Activated CD4-positive, alpha-beta T cell treated with anti-CD3 and anti-CD28 coated beads for 36 hours (primary cell): ENCODE measurements at places on chromosomes 2 and 18. TPM values are rescaled to one million over a fixed set of nuclear protein-coding genes. Genes with fewer than 3 reads are reported as not detected.

- H3K36me3 ChIP-seq, result no peaks in the 10 kb centered on the region
- peak; percentile 34 for DNase-seq
- H3K27ac ChIP-seq, result peak overlapping the region; percentile 77
- no peaks in the 10 kb centered on the region for H3K27me3 ChIP-seq
- H3K4me3 ChIP-seq, result peak overlapping the region; percentile 24
Observed at GRCh38 chr2:25521665-25522387, 151.6 kb downstream of the DTNB start.

DNA sequence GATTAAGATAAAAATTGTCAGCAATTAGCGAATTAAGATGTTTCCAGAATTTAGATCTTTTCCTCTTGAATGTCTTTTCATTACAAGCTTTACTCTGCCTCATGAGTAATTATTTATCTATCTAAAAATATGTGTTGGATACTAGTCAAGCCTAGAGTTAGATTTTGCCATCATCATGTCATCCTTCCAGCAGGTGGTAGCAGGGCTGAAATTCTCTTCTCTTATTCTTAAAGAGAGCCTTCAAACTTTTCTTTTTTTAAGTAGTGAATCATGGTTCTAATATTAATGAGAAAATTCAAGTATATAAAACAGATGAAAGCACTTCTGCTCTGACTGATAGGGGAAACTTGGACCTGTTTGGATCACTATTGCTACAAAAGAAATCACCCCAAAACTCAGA, 240.7 kb upstream of the EPAS1 start:
- no peaks in the 10 kb centered on the region for H3K36me3 ChIP-seq
- DNase-seq, result no peak
- no peaks in the 10 kb centered on the region for H3K27me3 ChIP-seq

DNA sequence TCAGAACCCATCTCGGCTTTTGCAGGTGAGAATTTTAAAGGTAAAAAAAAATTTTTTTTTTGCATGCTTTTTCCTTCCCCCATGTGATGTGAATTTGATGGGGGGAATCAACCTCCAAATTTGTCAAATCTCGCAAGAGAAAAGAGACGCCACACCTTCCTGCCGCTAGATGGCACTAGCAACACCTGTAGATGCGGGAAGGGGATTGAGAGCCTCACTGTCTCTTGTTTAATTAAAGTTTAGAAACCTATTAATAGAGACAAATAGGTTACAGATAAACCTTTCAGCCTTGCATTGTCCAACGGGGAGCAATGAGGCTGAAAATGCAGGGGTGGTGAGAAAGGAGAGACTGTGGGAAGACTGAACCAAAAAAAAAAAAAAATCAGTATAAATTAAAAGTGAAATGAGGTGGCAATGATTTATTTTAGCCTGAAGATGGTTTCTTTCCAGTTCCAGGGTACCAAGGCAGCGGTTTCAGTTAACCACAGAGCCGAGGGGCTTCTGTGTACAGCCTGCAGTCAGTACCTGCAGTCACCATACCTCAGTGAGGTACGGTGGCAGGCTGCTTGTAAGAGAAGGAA, 84.6 kb downstream of the NRP2 start:
- H3K36me3 ChIP-seq, result no peaks in the 10 kb centered on the region
- H3K27me3 ChIP-seq, result peaks cover 20% of the 10 kb centered on the region
- no peak overlapping the region for H3K27ac ChIP-seq
- no peak overlapping the region for H3K4me3 ChIP-seq
- peak; percentile 76 for DNase-seq

DNA sequence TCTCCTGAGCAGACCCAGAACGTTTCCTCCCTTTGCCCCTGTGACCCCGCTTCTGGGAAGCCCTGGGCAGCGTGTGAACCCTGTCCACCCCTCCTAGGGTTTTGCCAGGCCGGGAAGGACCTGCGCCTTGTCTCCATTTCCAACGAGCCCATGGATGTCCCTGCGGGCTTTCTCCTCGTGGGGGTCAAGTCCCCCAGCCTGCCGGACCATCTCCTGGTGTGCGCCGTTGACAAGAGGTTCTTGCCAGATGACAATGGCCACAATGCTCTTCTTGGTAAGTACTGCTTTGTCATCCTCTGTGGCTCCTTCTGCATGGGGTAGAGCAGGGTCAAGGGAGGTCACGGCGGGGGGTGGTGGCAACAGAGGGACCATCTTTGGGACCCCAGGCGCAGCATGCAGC, 32.5 kb downstream of the GREB1 start:
- H3K27me3 ChIP-seq, result no peaks in the 10 kb centered on the region
- no peaks in the 10 kb centered on the region for H3K4me1 ChIP-seq
- no peak overlapping the region for H3K4me3 ChIP-seq
- no peak for DNase-seq
- H3K27ac ChIP-seq, result no peak overlapping the region

GRCh38 chr2:156512451-156512850, 76.3 kb downstream of the GPD2 start:
- H3K27me3 ChIP-seq, result no peaks in the 10 kb centered on the region
- DNase-seq, result no peak
- H3K27ac ChIP-seq, result no peak overlapping the region
- H3K4me1 ChIP-seq, result no peaks in the 10 kb centered on the region

DNA sequence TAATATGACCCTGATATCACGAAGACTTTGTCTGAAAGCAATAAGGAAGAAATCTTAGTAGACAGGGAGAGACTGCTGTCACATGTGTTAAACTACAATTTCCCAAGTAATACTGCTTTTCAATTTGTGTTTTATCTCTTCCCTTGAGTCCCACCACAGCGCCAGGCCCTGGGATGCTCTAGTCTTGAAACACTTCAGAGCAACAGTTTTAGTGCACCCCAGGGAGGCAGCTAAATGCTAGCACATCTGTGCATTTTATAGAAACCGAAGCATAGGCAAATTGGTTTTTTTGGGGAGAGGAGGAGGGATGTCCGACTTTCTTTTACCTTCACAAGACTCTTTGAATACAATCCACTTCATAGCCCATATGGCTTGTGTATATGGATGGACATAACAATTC, 550.0 kb upstream of the SYT4 start:
- no peaks in the 10 kb centered on the region for H3K4me1 ChIP-seq
- H3K36me3 ChIP-seq, result no peaks in the 10 kb centered on the region
- H3K4me3 ChIP-seq, result no peak overlapping the region
- no peak for DNase-seq

DNA sequence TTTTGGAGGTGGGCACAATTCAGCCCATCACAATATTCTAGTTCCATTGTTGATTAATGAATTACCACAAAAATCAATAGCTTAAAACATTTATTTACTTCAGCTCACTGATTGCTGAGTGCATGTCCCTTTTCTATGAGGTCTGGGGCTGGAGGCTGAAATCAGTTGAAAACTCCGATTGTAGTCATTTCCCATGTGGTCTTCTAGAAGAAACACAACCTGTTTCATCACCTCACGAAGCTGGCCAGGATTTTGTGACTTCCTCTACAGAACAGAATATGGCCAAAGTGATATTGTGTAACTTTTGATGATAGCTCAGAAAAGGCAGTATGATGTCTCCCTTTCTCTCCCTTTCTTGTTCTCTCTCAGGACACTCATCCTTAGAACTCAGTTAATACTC, 44.1 kb upstream of the CYRIA start:
- H3K27ac ChIP-seq, result no peak overlapping the region
- peaks cover 6% of the 10 kb centered on the region for H3K4me1 ChIP-seq
- H3K36me3 ChIP-seq, result no peaks in the 10 kb centered on the region
- no peak overlapping the region for H3K4me3 ChIP-seq
- DNase-seq, result no peak
- H3K27me3 ChIP-seq, result peaks cover 6% of the 10 kb centered on the region

DNA sequence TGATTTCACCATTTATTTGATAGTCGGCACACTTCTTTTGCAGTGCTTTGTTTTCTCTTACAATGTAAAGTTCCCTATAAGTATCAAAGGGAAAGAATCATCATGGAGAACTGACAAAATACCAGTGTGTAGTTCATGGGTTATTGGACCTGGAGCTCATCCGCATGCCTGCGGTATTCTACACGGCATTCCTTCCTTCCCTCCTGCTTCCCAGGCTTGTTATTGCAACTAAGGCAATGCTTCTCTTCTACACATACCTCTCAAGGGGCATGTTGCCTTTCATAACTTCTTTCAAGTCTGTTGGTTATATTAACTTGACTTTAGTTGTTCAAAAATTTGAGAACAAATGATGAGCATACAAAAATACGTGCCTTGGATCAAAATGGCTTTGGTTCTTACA, 24.3 kb upstream of the FAP start:
- no peak overlapping the region for H3K4me3 ChIP-seq
- H3K27me3 ChIP-seq, result no peaks in the 10 kb centered on the region
- no peak overlapping the region for H3K27ac ChIP-seq
- DNase-seq, result no peak
- H3K36me3 ChIP-seq, result peaks cover 39% of the 10 kb centered on the region

DNA sequence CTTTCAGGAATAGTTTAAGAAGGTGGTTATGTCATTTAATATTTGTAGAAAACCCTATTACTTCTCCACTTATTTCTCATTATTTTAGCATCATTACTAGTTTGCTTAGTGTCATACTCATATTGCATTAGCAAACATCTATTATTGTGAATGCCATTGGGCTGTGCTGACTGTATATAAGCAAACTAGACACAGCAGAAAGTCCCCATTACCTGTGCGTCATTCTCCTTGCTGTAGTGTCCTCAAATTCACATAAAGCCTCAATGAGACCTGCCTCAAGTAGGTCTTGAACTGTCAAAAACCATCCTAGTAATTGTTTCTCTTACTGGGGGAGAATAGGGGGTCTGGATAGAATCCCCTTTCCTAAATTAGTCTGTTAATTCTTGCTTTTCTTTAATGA, 43.6 kb downstream of the MALT1 start:
- H3K27me3 ChIP-seq, result no peaks in the 10 kb centered on the region
- H3K36me3 ChIP-seq, result peaks cover 34% of the 10 kb centered on the region
- peaks cover 44% of the 10 kb centered on the region for H3K4me1 ChIP-seq
- H3K4me3 ChIP-seq, result no peak overlapping the region
- peak overlapping the region; percentile 59 for H3K27ac ChIP-seq

- no peak overlapping the region for H3K27ac ChIP-seq
- H3K4me1 ChIP-seq, result peaks cover 61% of the 10 kb centered on the region
- H3K27me3 ChIP-seq, result no peaks in the 10 kb centered on the region
- peaks cover 27% of the 10 kb centered on the region for H3K36me3 ChIP-seq
- H3K4me3 ChIP-seq, result no peak overlapping the region
- no peak for DNase-seq
Observed at GRCh38 chr18:24065906-24066305, 51.4 kb downstream of the TTC39C start.

- no peak for DNase-seq
- H3K4me3 ChIP-seq, result no peak overlapping the region
- peaks cover 44% of the 10 kb centered on the region for H3K4me1 ChIP-seq
- peak overlapping the region; percentile 90 for H3K27ac ChIP-seq
Observed at GRCh38 chr2:48449073-48449840, 80.7 kb upstream of the STON1 start.

GRCh38 chr2:113370478-113371091, 66.9 kb upstream of the ZNG1B start:
- H3K4me1 ChIP-seq, result peaks cover 7% of the 10 kb centered on the region
- H3K4me3 ChIP-seq, result no peak overlapping the region
- peaks cover 2% of the 10 kb centered on the region for H3K27me3 ChIP-seq
- H3K27ac ChIP-seq, result no peak overlapping the region
- DNase-seq, result peak; percentile 78
- no peaks in the 10 kb centered on the region for H3K36me3 ChIP-seq

GRCh38 chr2:208791257-208791656, 384.7 kb downstream of the PTH2R start:
- H3K36me3 ChIP-seq, result no peaks in the 10 kb centered on the region
- no peak overlapping the region for H3K4me3 ChIP-seq
- no peaks in the 10 kb centered on the region for H3K27me3 ChIP-seq
- no peak for DNase-seq
- no peaks in the 10 kb centered on the region for H3K4me1 ChIP-seq

GRCh38 chr18:46771141-46771540, 14.3 kb upstream of the ST8SIA5 start:
- H3K36me3 ChIP-seq, result no peaks in the 10 kb centered on the region
- no peaks in the 10 kb centered on the region for H3K4me1 ChIP-seq
- H3K27ac ChIP-seq, result no peak overlapping the region
- H3K4me3 ChIP-seq, result no peak overlapping the region

- no peaks in the 10 kb centered on the region for H3K27me3 ChIP-seq
- H3K27ac ChIP-seq, result no peak overlapping the region
- no peak for DNase-seq
- H3K4me3 ChIP-seq, result no peak overlapping the region
Observed at GRCh38 chr2:85846411-85846810, 42.4 kb downstream of the ST3GAL5 start.

DNA sequence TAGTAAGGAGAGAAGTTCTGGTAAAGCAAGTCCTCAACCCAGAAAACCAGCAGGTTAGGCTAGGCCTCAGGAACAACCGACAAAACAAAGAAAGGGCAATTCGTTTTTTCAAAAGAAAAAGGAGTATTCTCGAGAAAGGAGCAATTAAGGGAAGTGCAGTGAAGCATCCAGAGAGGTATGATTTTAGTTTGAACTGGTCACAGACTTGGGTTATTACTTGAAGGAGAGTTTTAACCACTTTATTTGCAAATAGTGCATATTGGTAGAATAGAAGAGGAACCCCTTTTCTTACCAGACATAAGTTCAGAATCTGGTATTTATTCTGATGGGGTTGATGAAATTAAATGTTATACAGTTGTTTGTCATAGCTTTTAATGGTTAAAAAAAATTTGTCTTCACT, 110.0 kb upstream of the GCFC2 start:
- H3K36me3 ChIP-seq, result no peaks in the 10 kb centered on the region
- no peaks in the 10 kb centered on the region for H3K4me1 ChIP-seq
- H3K4me3 ChIP-seq, result no peak overlapping the region
- DNase-seq, result no peak

GRCh38 chr2:182355815-182356214, 71.0 kb downstream of the PDE1A start:
- H3K27ac ChIP-seq, result no peak overlapping the region
- H3K4me3 ChIP-seq, result no peak overlapping the region
- no peak for DNase-seq
- no peaks in the 10 kb centered on the region for H3K36me3 ChIP-seq

DNA sequence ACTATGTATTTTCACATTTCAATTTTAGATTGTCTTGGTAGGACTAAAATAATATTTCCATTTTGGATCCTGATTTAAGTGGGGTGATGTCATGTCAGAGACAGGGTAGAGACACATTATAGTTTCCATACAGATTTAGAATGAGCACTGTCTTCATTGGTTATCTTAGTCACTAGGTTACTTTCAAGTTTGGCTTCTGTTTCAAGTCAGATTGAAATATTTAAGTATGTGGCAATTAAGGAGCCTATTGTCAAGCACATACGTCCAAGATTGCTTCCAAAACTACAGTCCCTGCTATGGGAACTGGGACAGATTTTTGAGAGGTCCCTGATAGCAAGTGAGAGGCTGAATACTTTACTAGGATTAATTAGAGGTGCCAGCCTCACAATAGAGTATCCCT, 89.2 kb upstream of the FAM117B start:
- peaks cover 8% of the 10 kb centered on the region for H3K4me1 ChIP-seq
- no peaks in the 10 kb centered on the region for H3K27me3 ChIP-seq
- H3K36me3 ChIP-seq, result no peaks in the 10 kb centered on the region
- no peak overlapping the region for H3K27ac ChIP-seq
- no peak overlapping the region for H3K4me3 ChIP-seq

Gene VSNL1
- total RNA-seq, result not detected

Gene CNDP1
- total RNA-seq, result not detected

Gene TSHZ1
- total RNA-seq, result 12.0 TPM

Gene G6PC2
- not detected for total RNA-seq

Gene CHRND
- not detected for total RNA-seq

Gene DUSP2
- 248 TPM for total RNA-seq

Gene DSG1
- not detected for total RNA-seq

Gene ARHGEF4
- total RNA-seq, result 1.9 TPM

Gene C2orf15
- total RNA-seq, result 0.87 TPM

Gene TEX44
- total RNA-seq, result not detected

Gene TCF23
- total RNA-seq, result not detected
